Activated B cell treated with CpG ODN at 0.5 μM for 24 hours (primary cell): ENCODE measurements at places on chromosomes 1 and 21.

DNA sequence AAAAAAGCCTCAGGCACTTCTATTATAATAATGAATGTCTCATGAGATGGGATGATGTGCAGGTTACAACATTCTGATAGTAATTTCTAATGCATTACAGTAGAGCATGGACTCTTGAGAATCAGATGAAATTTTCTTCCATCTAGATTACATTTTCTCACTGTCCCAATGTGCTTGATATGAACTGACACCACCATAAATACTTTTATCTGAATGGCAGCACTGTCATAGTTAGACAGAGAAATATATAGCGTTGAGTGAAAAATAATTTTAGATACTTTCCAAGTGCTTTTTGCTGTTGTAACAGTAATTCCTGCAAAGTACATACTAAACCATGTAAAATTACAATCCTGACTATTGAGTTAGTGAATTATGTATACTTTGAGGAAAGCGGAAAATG lies 630.1 kb downstream of the BRINP3 start:
- DNase-seq = no peak

DNA sequence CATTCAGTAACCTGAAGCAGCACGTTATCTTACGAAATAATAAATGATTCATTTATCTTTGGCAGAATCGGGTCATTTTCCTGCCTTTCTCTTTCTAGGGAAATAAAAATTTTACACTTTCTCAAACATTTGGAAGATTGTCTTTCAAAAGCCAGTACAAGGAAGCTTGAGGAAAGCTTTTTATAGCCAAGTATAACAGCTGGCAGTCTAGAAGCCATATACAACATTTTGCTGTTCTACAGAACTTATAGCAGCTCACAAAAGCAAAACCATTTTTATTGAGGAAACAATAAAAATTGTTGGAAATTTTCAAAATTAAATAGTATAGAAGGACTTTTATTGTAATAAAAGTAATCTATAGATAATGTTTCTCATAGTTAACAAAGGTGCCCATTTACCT lies 448.6 kb downstream of the SMYD3 start:
- DNase-seq = no peak

GRCh38 chr1:209895709-209896108 lies 42.3 kb upstream of the SYT14 start:
- no peak for DNase-seq

DNA sequence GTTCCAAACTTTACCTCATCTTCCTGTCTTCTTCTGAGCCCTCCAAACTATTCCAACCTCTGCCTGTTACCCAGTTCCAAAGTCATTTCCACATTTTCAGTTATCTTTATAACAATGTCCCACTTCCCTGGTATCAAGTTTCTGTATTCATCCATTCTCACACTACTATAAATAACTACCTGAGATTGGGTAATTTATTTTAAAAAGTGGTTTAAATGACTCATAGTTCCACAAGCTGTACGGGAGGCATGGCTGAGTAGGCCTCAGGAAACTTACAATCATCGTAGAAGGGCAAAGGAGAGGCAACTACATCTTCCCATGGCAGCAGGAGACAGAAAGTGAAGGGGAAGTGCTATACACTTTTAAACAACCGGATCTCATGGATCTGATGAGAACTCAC lies 428.5 kb upstream of the RGS18 start:
- no peak for DNase-seq

DNA sequence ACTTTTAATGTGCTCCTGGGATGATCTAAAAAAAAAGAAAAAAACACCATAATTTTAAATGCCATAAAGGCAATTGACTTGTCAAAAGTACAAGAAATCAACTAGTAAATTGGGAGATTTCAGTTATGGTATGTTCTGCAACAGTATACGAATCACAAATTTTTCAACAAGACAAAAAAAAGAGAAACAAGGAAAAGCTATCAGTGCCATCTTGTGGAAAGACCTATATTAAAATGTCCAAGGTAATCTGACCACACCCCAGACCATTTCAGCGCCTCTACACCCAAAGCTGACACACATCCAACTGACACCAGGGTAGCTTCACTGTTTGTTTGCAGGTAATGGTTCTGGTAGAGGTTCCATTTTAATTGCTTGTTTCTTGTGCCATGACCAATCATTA lies 5.0 kb upstream of the DUSP23 start:
- DNase-seq = no peak

- no peak for DNase-seq
These were observed 420.0 kb downstream of the ADGRL2 start for GRCh38 chr1:82220754-82221153.

DNA sequence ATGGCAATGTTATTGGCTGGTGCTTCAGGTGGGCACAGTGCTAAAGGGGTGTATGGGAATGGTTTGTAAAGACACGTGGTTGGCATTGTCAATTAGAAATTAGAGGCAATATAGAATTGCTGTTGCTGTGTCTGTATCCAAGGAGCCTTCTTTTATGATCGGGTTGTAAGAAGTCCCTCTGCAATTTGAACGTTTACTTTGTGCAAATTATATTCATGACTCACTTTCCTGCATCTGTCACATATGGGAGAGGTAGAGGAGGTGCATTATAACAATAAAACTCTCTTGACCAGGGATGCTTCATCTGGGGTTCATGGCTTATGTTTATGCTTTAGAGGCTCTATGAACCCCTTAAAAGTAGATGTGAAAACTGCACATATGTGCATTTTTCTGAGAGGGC lies 130.4 kb upstream of the DNAH14 start:
- DNase-seq = no peak

- no peak for DNase-seq
These were observed 55.7 kb upstream of the EFHD2 start for GRCh38 chr1:15353839-15354579.

DNA sequence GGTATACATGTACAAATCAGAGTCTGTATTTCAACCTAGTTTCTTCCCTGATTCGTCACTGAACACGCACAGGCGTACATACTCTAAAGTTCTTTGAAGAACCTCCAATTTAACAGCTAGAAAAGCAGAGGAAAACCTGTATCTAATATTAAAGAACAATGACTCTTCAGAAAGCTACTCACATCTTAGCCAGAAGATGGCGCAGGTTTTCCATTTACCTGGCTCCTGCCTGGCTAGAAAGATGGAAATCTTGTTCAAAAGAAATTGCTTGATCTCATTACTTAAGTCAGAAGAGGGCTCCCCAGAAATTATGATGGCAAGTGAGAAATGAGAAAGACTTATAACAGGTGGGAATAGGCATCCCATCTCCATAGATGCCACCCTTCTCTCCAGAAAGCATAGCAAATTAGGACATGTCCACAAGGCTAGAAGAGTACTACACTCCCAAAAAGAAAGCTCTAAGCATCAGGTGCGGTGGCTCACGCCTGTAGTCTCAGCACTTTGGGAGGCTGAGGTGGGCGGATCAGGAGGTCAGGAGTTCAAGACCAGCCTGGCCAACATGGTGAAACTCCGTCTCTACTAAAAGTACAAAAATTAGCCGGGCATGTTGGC lies 19.0 kb upstream of the L1TD1 start:
- DNase-seq = no peak

DNA sequence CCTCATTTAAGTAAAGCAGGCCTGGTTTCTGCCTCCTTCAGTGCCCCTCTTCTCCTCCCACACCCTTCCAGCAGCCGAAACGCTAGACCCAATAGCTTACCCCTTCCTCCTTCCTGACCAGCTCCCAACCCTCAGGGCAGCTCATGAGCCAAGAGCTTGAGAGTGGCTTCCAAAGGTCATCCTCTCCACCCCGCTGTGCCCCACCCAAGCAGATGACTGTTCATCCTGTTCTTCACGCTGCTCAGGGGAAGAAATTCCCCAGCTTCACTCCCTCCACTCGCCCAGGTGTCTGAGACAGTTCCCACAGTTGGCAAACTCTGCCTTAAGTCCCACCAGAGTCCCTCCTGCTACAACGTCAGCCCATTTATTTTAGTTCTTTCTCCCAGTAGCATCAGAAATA lies 23.4 kb downstream of the ARHGEF19 start:
- no peak for DNase-seq

GRCh38 chr1:65097076-65097475 lies 50.9 kb upstream of the AK4 start:
- no peak for DNase-seq

GRCh38 chr1:23101887-23102286 lies 66.8 kb downstream of the LUZP1 start:
- DNase-seq = no peak

- DNase-seq = no peak
These were observed 123.2 kb downstream of the SLC30A10 start for GRCh38 chr1:219805191-219805590.

- DNase-seq = no peak
These were observed 7.3 kb downstream of the BOLA1 start for GRCh38 chr1:149906570-149907075.

DNA sequence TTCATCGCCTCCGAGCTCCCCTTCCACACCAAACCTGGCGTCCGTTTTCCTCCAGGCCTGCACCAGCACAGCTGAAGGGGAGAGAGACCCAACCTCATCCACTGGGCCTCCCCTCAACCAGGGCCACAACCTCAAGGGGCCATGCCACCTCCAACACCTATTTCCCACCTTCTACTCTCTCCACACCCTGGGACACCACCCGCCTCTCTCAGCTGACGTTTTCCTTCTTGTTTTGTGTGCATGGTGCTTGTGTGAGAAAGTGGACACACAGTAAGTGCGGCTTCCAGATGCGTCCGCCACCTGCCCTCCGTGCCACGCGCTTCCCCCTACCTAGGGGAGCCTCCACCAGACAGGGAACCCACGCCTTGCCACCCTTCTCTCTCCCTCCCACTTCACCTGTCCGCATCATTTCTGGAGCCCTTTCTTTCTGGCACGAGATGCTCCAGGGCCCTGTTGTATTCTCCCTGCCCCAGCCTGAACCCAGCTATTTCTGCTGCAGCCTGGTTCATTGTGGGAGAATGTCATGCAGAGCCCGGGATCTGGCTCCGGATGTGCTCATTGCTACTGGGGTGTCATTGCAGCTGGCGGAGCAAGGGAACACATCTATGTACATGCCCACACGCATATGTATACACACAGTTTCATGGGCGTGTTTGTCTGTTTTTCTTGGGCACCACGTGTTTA lies 1.3 kb upstream of the GNB1 start:
- DNase-seq = no peak

- no peak for DNase-seq
These were observed 55.1 kb upstream of the ADARB1 start for GRCh38 chr21:45019076-45019886.

DNA sequence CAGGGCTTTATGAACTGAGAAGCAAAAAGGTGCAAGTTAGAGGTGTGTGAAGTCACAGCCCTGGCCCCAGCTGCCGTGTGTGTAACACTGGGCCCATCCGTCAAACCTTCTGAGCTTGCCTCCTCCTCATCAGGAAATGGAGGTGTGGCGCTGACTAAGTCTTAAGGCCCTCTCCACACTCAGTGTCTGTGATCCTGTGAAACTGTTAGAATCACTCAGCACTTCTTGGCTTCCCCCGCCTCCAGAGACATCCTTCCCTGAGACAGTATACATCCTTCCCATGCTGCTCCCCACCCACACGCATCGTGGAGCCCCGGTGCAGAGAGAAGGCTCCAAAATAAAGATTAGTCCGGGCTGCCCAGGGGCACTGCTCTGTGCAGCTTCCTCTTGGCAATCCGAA lies 33.3 kb downstream of the LRP8 start:
- DNase-seq = no peak

- DNase-seq = no peak
These were observed 45.3 kb downstream of the TTC39A start for GRCh38 chr1:51285055-51285454.

DNA sequence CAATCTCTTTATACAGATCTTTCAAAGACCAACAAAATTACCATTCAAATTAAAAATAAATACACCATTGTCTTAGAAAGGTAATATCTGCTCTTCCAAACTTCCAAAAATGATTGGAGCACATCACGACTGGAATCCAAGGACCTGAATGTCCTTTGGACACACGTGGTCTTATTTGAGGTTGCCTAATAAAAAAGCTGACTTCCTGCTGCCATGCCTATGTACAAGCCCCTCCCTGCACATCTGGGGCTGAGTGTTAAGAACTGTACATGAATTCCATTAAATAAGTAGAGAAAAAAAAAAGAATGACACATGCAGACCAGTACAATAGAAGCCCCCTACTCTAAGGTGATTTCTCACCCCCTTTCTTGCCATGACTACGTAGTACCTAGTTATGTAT lies 73.6 kb downstream of the SUSD4 start:
- DNase-seq = no peak

DNA sequence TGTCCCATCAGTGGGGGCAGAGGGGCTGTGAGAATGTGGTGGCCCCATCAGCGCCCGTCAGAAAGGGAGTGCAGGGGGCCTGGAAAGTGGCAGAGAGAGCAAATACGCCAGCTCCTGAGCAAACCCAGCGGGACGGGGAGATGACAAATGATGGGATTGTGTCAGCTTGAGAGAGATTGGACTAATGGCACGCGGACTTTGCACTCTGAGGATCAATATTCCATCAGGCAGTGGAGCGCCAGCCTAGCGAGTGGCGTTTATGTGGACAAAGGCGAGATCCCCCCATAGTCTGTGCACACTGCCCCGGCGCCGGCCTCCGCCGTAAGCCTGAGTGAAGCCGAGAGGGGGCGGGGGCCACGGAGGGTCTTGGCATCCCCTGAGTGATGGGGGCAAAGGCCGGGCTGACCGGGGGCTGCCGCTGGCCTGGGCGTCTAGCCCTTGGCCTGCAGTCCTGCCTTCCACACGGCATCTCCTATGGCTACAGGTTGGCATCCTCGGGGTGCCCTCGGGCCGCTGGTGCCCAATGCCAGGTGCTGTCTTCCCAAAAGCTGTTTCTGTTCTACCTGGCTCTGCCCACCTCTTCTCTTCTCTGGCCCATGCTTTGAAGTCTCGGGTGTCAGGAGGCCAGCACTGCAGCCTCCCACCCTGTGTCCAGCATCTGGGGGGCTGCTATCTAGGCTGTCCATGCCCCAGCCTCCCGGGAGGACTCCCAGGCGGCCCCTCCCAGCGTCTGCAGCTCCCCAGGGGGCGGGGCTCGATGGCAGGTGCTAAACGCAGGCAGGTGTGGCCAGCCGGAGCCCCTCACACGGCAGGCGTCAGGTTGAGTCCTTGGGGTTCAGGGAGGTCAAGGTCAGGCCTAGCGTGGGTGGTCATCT lies 46.5 kb downstream of the PRDM16 start:
- DNase-seq = no peak

- DNase-seq = no peak
These were observed 97.0 kb upstream of the DPH5 start for GRCh38 chr1:101122452-101123166.

- DNase-seq = peak; percentile 27
These were observed at the start of gene CACHD1 for GRCh38 chr1:64469977-64470664. CACHD1 (plus strand) TSS chr1:64470129; CDS start chr1:64470745, 616 bp downstream.

DNA sequence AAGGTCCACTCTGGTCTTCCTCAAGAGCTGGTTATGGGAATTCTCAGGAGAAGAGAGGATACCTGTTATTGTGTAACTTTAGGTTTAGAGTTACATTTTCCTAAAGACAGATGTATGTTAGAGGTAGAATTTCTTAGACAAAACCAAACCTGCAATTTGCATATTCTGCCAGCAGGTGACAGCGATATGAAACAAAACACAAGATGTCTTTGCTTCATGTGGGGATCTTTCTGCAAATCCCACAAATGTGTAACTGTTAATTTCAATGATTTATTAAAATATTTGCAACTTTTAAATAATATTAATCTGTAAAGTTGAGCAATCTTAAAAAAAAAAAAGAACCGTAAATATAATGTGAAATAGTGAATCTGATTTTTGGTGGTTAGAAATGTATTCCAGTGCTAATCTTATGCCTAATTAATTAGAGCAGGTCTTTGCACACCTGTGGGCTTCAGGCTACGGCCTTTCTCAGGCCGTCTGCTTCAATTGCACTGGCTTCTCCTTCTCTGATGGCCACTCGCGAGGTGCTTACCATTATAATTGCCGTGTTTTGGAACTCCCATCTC lies 33.4 kb downstream of the FAM78B start:
- DNase-seq = no peak
